ENCODE measurements at places on chromosomes 11 and 22.
A peak's percentile ranks its signal among the peaks of the same experiment; 100 is the strongest.

DNA sequence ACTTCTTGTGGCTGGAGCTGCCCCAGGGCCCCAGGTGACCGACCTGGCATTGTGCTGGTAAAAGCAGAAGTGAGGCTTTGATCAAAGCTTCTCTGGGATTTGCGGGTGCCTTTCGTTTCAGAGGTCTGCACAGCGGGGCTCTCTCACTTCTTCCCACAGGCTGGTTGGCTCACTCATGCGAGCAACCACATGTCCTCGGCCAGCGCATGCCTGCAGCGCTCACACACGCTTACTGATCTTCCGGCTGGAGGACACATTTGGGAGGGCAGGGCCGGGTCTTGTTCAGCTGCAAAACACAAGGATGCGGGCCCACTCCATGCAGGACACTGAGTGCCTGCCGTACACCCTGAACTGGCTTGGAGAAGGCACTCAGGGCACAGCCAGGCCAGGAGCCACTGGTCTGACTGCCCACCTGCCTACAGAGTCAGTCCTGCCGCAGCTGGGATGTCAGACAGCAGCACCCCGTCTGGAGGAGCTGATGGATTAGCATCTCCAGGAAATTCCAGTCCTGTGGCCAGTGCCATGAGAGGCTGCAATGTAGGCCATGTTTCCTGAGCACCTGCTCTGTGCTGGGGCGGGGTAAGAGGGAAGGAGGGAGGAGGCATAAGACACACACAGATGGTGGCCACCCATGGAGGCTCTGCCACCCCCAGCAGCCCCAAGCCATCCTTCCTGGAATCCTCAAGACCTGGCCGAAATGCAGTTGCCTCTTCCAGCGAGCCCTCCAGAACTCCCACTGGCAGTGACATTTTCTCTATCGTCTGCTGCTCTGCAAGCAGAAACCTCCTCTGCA is 1383.2 kb downstream of the BRD1 start:
- DNase-seq, result no peak

GRCh38 chr22:42930810-42931420 is 73.8 kb upstream of the ARFGAP3 start:
- DNase-seq, result no peak

- no peak for DNase-seq
These were observed 23.0 kb downstream of the CD5 start for GRCh38 chr11:61125310-61125684.

- DNase-seq, result no peak
These were observed 48.0 kb upstream of the CARS1 start for GRCh38 chr11:3104961-3105790.

- DNase-seq, result no peak
These were observed 62.8 kb upstream of the CAPRIN1 start for GRCh38 chr11:33988586-33989370.

DNA sequence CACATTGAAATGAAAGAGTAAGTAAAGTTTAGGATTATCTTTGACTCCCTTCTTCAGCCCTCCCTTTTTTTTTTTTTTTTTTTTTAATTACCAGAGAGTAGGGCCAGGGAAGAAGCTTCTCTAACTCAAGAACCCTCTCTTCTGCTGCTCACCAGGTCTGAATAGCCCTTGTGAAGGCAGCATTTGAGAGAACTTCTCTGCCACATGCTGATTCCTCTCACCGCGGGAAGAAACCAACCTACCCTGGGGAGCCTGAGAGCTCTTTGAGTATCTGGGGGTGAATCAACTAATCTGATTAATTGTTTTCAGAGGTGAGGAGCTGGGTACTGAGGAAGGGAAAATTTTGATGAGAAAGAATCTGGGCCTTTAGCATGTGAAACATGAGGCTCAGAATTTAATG is 434.5 kb upstream of the CCDC90B start:
- no peak for DNase-seq

DNA sequence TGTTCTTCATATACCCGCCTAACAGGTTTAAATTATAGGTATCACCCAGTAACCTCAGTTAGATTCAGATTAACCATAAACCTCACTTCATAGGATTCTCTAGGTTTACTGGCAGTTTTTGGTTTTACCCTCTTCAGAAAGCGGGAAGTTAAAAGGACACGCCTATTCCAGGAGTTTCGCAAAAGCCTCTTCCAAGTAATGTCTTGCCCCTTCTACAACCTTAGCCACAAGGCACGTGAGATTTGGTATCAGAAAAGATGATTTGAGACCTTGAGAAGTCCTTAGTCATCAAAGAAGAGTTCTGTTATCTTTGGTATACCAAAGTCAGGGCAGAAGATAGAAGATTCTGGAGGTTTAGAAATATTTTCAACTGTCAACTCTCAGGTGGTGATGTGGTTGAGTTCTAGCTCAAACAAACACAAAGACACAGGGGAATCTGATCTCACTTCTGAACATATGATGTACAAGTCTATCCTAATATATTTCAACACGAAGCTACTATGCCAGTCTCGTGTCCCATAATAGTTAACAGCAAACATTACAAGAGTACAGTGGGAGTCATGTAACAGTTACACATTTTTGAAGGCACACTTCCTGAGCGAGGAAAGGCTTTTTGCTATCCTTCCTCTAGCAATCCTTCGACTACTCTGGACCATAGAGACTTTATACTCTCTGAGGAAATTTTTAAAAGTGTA is 103.5 kb downstream of the USP35 start:
- no peak for DNase-seq

DNA sequence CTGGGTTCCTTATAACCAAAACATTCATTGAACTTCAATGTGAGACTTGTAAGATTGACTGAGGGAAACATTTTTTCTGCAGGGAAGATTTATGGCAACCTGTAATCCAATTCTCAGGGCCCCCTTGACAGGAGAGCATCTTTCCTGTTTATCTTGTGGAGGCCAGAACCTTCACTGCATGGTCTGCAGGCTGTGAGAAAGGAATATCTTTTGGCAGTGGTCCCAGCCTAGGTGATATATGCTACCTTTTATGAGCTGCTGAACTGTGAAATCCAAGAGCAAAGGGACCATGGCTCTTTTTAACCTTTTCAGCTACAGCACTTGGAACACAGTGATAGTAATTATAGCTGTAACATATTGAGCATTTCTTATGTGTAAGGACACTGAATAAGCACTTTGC is 590.2 kb upstream of the B3GAT1 start:
- DNase-seq, result no peak

- no peak for DNase-seq
These were observed 100.8 kb downstream of the ALX4 start for GRCh38 chr11:44208976-44209603.

GRCh38 chr22:49289822-49290679 is 537.6 kb downstream of the BRD1 start:
- DNase-seq, result no peak

GRCh38 chr22:44026630-44027511 is 2.8 kb downstream of the PARVB start:
- peak; percentile 61 for DNase-seq

GRCh38 chr11:71496421-71496820 is 30.6 kb upstream of the KRTAP5-7 start:
- no peak for DNase-seq

DNA sequence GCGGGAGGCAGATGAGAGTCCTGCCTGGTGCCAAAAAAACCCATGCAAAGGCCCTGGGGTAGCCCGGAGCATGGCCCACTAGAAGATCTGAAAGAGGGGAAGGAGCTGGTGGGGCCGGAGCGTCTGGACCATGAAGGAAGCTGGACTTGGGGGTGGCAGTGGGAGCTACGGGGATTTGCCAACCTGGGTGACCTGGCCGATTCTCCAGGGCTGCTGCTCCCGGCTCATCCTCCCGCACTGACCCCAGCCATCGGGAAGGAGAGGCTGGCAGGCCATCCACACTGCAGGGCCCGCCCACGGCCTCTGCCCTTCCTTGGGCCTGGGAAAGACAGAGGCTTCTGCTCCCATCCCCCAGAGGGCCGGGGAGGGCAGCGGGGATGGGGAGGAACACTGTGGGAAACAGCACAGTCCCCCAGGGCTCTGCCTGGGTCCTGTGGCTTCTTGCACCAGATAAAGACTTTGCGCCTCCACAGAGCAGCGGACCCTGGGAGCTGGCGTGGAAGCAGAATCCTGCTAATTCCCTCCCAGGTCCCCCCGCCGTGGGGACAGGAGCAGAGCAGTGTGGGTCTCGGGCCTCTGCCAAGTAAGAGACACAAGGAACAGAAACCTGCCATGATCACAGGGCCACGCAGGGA is 87.1 kb upstream of the LINC01488 start:
- DNase-seq, result no peak

DNA sequence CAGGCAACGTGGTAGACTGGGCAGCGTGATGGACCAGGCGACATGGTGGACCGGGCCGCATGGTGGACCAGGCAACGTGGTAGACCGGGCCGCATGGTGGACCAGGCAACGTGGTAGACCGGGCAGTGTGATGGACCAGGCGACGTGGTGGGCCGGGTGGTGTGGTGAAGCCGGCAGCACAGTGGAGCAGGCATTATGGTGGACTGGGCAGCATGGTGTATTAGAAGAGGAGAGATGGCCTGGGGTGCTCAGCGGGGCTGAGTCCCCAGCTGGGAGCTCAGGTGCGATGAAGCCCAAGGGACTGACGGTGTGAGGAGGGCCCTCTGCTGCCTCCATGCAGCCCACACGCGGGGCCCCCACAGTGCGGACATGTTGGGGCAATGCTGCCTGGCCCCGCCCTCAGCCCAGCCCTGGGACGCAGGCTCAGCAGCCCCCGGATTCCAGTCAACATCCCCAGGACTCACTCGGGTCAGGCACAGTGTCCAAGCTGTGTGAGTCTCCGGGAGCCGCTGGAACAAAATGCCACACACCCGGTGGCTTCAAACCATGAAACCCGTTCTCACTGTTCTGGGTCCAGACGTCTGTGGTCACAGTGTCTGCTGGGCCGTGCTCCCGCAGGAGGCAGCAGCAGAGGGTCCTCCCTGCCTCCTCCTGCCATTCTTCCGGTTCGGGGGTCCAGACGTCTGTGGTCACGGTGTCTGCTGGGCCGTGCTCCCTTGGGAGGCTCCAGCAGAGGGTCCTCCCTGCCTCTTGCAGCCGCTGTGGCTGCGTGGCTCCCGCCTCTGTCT is 1084.9 kb downstream of the BRD1 start:
- DNase-seq, result no peak

- DNase-seq, result no peak
These were observed 5.8 kb downstream of the THRSP start for GRCh38 chr11:78069465-78069864.

GRCh38 chr11:118343981-118344515 is at the start of gene CD3G:
CD3G (plus strand) TSS chr11:118344344; CDS start chr11:118344424, 80 bp downstream.
- DNase-seq, result peak; percentile 30

DNA sequence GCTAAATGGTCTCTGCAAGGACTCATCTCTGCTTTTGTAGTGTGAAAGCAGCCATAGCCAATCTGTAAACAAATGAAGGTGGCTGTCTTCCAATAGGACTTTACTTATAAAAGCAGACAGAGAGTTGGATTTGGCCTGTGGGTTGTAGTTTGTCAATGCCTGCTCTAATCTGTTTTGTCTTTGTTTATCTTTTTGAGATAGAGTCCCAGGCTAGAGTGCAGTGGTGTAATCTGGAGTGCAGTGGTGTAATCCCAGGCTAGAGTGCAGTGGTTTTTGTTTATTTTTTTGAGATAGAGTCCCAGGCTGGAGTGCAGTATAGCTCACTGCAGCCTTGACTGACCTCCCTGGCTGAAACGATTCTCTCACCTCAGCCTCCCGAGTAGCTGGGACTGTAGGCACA is 8.6 kb downstream of the PPP6R3 start:
- no peak for DNase-seq

DNA sequence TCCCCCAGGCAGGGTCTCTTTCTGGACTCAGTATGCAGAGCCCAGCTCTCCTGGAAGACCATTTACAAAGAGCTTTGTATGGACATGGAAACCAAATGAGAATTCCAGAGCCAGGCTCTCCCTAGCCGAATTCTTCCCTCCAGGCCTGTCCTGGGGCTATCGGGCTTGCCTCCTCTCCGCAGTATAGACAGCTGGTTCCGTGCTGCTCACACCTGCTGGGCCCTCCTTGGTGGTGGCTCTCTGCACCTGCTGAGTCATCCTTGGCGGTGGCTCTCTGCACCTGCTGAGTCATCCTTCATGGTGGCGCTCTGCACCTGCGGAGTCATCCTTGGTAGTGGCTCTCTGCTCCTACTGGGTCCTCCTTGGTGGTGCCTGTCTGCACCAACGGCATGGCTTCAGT is 743.5 kb downstream of the BRD1 start:
- no peak for DNase-seq

- DNase-seq, result no peak
These were observed 72.7 kb upstream of the NARS2 start for GRCh38 chr11:78647266-78647915.

GRCh38 chr11:20156280-20156875 is 3.9 kb downstream of the DBX1 start:
- peak; percentile 24 for DNase-seq

GRCh38 chr11:14114786-14115185 is 152.3 kb downstream of the SPON1 start:
- no peak for DNase-seq

DNA sequence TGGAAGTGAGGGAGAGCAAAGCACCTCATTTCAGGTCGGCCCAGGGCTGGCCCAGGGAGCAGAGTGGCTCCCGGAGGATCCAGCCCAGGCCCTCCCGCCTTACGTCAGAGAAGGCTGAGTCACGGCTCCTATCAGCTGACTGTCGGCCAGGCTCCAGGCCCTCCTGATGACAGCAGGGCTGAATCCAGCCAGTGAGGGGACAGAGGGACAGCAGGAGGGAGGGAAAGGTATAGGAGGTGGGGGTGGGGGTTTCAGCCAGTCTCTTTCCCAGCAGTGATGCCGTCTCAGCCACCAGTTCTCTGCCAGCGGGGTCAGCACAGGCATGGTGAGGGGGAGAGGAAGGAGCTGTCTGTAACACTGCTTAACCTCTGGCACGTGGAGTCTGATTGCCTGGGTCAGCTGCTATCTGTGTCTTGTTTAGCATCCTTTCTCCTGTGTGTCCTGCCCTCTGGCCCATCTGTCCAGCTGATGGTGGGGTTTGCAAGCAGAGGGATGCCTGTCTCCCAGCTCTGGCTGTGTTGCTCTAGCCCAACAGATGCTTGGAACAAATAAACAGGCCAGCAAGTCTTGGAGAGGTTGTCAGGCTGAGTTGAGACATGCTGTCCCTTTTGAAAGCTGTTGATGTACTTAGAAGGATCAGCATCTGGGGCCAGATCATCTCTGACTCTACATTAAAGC is 74.0 kb downstream of the ADAMTS15 start:
- no peak for DNase-seq

DNA sequence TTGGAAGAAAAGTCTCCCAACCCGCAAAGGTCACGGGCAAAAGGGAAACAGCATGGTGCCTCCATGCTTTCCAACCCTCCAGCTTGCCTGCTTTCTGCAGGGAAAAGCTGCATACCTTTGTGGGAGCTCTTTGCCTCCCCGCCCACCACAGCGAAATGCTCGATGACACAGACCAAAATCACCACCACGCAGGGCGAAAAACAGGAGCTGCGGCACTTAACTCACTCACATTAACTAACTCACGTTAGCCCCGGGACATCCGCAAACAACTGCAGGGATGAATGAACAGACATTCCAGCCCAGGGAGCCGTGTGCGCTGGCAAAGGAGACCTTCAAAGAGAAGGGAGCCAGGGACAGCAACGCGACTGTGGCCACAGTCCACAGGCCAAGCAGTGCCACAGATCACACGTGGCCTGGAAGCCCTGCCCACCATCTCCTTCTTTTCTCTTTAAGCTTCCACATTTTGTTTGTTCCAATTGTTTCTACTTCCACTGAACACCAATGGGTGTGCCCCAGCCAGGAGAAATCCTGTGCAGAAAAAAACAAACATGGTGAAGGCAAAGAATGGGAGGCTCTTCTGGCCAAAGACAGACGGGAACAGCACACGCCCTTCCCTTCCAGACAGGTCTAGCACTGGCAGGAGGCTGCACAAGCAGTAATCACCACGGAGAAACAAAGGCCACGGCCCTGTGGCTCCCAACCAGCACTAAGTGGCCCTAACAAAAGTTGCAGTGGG is 39.3 kb downstream of the DUSP8 start:
- DNase-seq, result no peak
